ENCODE measurements at places on chromosomes 2 and 18.

DNA sequence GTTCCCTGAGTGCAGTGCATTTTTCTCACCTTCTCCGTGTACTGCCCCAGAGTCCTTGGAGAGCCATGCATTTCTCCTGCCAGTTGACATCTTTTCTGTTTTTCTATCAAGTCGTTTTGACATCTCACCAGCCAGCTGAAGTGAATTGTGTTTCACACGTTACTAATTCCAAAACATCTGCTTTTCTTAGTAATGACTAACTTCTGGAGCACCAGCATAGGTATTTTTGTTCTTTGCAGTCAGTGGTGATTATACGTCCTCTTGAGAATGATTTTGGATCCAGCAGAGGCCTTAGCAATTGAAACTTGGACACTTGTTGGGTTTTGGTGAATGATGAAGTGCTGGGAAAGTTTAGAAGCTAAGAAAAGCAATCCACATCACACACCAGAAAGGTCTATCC lies 112.5 kb downstream of the PIK3C3 start:
- DNase-seq, result no peak

DNA sequence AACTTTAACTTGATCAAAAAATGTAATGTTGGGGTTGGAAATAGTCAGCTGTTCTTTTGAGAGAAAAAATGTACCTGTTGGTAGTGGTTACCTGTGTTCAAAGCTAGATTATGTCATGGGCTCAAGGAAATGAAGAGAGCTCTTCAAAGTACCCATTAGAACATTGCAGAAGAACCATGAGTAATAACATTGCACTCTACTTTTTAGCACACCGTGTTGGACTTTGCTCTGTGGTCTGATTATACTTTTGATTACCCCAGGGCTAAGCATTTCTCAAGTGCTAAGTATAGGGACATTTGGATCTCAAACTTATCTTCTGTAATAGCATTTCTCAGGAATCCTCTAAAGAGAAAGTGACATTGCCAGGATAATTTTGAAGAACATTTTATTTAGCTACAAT lies 1122.8 kb upstream of the CELF4 start:
- DNase-seq, result no peak

DNA sequence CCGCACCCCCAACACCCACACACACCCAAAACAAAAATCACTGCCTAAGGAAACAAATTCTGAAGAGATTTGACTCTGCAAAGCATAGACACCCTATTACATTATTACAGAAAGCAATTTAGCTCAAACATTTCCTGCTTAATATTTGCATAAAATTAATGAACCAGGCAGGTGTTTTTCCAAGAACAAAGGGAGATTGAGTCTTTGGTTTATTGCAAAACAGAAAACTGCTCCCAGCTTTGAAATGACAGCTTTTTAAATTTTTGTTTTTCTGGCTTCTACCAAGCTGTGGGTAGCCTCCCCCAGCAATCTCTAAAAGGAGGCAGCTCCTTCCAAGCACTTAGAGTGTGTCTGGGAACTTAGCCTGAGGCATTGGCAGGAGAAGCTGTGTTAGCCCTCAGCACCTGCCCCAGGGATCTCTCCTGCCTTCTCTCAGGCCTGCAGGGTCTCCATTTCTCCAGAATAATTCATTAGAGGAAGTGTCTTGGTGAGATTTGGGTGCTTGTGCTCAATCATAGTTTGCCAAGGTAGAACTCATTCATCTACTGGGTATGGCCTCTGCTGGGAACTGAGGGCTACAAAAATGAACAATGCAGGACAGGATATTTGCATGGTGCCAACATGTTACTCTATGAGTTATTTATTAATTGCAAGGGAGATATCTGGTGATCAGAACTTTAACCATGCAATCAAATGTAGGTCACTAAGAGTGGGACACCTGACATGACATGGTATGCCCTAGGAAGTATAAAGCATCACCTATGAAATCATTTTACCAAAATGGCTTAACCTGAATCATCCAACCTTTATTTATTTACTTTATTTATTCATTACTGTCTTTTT lies 58.7 kb downstream of the B3GNT2 start:
- DNase-seq, result no peak

DNA sequence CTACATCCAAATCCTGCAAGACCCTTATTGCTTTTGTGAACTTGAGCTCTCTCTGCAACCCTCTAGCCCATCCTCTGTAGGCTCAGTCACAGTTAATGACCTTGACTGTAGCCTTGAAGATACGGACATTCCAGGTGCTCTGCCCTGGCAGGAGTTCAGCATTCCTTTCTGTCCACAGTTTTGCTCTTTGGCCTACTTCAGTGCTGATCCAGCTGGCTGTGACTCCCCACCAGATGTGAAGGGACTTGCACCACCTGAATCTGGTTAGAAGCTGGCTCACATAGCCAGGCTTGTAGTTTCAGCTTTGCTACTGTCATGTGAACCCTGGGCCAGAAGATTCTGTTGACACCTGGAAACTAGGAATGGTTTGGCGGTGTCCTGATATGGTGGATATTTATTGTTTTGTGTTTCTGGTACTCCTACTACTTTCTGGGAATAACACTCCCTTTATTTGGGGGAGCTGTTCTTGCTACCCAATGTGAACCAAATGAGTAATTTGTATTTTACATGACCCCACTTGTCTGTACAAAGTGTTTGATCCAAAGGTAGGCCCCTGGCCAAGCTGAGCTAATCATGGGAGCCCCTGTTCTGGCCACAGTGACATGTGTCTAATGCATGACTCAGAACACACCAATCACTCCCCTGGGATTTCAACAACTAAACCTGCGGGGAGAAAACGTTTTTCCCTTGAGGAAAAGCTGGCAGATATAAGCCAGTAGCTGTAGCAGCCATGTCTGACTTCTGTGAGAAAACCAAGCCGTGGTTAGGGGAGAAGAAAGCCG lies 73.4 kb downstream of the CDCA7 start:
- DNase-seq, result no peak

DNA sequence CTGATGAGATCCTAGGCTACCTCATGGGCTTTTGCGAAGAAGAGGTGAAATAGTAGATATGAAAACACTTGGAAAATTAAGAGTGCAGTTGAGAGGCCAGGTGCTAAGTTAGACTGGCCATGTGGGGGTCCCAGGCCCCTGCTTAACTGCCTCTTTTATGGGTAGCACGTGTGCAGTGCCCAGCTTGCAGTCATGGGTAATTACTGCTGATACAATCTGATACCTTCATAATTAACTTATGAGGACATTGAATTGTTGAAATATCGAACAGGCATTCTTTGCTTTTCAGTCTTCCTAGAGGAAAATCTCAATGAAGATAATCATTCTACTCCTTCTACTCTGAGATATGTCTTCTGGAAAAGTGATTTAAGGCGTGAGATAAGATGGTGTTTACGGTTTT lies 11.6 kb downstream of the TRAF3IP1 start:
- DNase-seq, result no peak

GRCh38 chr2:201890453-201890852 lies 84.1 kb downstream of the CDK15 start:
- no peak for DNase-seq

GRCh38 chr2:204557604-204558003 lies 12.3 kb downstream of the PARD3B start:
- DNase-seq, result no peak

DNA sequence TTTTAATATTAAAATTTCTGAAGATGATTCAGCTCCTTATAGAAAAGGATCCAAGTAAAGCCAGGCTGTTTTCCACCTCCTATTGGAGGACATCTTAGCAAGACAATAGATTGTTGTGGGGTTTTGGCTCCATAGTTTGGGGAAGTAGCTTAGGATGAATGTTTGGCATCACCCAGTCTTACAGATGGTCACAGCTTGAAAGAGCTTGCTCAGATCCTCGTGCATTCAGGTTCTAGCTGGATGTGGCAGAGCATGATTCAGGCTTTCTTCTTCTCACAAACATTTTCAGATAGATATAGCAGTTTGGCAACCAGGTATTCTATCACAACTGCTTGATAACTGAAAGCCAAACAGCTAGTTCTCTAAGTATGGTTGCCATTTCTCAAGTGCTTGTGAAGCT lies 23.6 kb upstream of the PDCL3 start:
- no peak for DNase-seq

DNA sequence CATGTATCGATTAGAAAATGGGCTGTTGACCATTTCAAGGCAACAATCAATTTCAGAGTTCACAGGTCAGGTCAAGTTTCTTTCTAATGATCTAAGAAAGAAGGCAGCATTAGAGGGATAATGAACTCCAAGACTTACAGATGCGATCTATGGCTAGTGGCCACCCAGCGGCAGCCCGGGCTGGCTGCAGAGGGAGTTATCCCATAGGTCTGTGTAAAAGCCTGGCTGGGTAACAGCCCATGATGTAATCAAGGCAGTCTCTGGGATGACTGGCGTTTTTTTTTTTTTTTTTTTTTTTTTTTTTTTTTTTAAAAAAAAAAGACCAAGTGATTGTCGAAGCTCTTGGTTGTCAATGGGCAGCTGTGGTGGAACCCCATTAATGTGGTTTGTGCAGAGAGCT lies 171.1 kb upstream of the SKOR2 start:
- DNase-seq, result no peak

- no peak for DNase-seq
Observed at GRCh38 chr18:11052800-11053199, 96.6 kb downstream of the PIEZO2 start.

GRCh38 chr2:105800953-105801635 lies 56.4 kb downstream of the NCK2 start:
- no peak for DNase-seq

DNA sequence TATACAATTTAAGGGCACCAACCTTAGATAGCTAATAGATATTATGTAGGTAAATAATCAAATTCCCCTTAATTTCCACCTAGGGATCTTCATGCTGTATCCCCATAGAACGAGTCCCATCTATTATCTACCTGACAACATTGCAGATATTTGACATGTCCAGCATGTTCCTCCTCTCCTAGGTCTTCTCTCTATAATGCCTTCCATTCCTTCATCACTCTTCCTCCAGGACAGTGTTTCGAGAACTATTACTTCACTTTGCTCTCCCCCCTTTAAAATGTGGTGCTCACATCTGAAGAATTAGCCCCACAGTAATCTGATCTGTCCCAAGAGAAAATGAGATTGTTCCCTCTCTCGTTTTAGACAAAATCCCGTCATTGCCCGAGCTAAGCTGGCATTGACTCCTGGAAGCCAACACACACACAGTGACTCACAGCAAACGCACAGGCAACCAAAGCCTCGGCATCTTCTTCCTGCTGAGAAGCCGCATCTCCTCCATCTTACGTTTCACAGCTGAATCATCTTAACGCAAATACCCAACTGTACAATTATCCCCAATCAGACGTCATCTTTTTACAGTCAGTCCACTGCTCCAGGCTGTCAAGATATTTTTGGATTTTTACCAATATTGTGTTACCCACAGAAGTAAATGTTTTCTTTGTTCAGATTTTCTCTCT lies 162.9 kb upstream of the AGAP1 start:
- DNase-seq, result no peak

DNA sequence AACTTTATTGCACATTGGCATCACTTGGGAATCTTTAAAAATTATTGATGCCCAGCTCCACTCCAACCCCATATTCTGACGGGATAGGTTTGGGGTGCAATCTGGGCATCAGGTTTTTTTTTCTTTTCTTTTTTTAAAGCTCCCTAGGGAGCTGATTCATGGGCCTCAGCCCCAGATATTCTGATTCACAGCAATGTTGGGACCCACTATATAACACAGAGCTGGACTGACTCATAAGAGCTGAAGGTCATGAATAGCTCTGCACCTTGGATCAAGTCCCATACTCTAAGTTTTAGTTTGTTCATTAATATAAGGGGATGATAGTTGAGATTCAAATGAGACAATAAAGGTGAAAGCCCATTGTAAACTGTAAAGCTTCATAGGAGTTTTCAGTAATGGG lies 191.1 kb upstream of the REV1 start:
- no peak for DNase-seq

- no peak for DNase-seq
Observed at GRCh38 chr2:235083822-235084221, 132.0 kb downstream of the SH3BP4 start.
